ENCODE measurements at places on chromosomes 16 and 17.

- DNase-seq: peak; percentile 56
Observed at GRCh38 chr17:64984851-64985521, 65.7 kb upstream of the LRRC37A3 start.

GRCh38 chr17:4241535-4241934, 22.2 kb downstream of the ANKFY1 start:
- DNase-seq: no peak

DNA sequence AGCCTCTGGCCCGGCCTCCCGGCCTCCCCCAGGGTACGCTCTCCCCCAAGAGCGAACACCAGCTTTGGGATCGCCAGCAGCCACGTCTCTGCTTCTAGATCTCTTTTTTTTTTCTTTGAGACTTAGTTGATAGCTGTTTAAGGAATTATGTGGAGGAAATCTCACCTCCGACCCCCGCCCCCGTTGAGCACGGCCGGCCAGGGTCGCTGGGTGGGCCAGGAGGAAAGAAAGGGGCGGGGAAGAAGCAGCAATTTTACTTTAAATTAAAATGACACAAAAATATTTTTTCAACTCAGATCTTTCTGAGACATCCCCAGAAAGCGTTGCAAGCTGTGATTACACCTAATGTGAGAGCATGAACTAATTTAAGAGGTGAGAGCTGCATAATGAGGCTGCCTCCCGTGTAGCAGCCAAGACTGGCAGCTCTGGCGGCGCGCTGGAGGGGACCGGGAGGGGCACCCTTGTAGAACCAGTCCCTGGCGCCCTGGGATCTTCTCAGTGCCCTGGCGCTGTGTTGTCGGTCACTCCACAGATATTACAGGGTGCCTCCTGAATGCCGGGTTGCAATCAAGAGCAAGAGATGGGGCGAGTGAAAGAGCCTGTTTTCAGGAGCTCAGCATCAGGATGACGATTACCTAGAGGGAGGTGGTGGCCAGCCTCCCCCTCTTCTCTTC, 1.9 kb upstream of the CBLN1 start:
- DNase-seq: no peak

DNA sequence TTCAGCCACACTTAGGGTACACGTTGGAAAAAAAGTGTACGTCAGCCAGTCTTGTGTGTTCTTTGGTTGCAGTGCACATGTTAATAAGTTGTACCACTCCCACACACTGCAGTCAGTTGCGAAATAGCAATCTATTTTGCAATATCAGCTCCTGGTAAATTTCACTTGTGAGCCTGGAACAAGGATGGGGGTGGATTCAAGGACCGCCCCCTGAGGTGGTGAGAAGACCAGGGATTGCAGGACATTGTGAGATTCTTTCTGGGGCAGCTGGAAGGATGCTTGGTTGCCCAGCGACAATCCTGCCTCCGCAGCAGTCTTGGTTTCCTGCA, 78.6 kb upstream of the ZFHX3 start:
- no peak for DNase-seq

- no peak for DNase-seq
Observed at GRCh38 chr17:1800712-1801111, 29.0 kb downstream of the SMYD4 start.

- no peak for DNase-seq
Observed at GRCh38 chr16:55390630-55391237, 66.7 kb downstream of the IRX6 start.

DNA sequence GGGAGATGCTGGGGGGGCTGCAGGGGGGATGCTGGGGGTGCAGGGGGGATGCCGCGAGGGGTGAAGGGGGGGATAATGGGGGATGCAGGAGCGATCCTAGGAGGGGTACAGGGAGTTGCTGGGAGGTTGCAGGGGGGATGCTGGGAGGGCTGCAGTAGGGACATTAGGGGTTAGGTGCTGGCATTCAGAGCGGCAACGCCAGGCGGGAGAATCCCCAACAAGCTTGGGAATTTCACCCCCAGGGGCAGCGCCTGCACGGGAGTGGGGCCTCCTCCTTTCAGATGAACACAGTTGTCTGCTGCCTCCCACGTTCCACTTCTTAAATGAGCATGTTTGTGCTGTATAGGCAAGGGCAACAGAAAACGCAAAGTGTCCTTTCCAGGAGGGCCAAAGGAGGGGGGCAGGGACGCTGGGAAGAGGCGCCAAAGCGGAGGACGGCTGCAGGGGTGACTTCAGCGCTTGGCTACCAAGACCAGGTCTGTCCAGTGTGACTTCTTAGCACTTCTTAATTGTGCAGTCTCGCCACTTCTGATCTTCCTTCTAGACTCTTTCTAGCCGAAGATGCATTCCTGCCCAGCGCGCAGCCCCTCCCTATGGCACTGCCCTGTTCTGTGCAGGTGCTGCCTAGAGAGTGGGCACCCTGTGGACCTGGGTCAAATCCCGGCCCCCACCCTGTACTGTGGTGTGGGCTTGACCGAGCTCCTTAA, 2.0 kb upstream of the SLC6A4 start:
- DNase-seq: no peak

DNA sequence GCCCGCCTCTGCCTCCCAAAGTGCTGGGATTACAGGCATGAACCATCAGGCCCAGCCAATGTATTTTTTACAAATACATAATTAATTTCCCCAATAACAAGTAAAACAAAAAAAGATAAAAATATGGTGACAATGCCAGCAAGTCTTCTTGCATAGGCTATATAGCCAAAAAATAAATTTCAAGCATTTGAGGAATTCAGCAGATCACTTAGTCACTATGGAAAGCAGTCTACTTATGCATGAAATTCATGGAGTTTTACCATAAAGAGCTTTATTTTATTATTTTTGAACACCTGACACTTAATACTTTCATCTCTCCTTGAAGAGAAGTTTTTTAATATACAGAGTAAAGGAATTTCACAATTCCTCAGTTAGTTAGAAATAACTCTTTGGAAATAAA, 56.4 kb downstream of the BRIP1 start:
- no peak for DNase-seq

DNA sequence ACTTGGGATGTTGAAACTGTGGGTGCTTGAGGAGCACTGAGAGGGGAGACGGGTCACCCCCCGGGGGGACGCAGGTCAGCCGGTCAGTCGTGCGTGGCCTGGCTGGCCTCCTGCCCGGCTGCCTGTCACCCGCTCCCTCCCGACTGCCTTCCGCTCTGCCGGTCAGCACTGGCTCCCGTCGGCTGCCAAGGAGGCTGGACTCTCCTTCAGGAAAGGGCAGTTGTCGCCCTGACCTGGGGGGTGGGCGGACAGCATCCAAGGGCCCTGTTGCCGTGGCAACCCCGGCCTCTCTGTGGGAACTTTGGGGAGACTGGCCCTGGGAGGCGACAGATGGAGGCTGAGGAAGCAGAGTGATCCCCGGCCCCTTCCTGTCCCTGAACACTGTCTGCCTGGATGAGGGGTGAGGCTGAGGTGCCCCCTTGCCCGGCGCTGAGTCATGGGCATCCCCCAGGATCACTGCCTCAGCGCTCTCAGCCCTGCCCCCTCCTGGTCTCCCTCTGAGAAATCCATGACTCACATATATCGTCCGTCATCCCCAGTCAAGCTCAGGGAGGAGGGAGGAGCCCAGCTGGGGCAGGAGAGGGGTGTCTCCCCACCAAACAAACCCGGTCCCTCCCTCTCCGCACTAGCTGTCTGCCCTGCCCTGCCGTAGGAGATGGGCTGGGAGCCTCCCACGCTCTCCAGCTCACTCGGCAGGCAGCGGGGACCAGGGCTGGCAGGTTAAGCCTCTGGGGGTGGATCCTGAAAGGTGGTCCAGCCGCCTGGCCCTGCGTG, at the start of gene ADGRG1:
Gene ADGRG1 (plus strand): TSS at position 623 of the 774 bp plus-strand sequence. CDS start 21,658 bp downstream, outside the sequence.
- DNase-seq: peak; percentile 26

- DNase-seq: peak; percentile 71
Observed at GRCh38 chr17:29588562-29589411, 661 bp downstream of the GIT1 start.

DNA sequence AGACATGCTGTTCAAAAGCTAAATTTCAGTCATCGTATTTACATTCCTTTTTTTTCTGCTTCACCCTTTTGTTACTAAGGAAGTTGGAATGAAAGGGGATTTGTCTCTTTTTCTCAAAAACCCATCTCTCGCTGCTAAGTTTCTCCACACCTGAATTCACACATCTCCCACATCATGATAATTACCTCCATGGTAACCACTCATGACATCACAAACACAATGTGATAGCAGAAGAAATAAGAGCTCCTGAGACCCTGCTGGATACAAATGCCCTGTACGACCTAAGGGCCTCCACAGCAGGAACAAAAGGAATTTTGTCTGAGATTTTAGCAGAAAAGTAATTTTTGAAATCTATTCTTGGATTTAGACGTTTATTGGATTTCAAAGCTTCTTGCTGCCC, 82.6 kb upstream of the GNAO1 start:
- DNase-seq: no peak

GRCh38 chr16:29860218-29860617, 2.8 kb downstream of the CDIPT start:
- DNase-seq: no peak

- DNase-seq: no peak
Observed at GRCh38 chr17:72719578-72720493, 372.7 kb downstream of the SLC39A11 start.

DNA sequence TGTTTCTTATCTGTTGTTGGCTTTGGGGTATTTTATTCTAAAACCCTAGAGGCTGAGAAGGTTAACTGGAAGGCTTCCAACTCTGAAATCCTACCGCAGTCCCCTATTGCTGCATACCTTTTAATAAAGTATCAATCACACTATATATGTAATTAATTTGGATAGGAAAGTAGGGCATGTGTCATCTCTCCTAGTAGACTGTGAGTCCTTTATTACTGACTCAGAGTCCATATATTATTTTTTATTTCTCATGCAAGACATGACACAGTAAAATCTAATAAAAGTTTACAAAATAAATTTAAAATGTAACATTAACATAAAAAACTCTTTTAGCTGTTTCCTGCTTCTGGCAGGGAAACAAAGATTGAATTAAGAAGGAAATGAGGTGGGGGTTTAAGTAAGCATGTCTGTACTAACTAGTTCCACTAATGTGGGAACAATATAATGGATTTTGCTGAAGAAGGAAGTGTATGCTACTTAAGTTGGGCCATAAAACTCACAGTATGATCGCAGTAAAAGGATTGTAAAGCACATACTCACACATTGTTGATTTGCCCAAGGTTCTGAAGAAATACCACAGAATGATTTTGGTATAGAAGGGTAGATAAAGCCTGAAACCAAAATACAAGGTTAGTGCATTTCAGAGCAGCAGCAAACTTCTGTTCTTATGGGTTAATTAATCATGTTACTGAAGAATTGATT, 97.6 kb upstream of the HLF start:
- no peak for DNase-seq

DNA sequence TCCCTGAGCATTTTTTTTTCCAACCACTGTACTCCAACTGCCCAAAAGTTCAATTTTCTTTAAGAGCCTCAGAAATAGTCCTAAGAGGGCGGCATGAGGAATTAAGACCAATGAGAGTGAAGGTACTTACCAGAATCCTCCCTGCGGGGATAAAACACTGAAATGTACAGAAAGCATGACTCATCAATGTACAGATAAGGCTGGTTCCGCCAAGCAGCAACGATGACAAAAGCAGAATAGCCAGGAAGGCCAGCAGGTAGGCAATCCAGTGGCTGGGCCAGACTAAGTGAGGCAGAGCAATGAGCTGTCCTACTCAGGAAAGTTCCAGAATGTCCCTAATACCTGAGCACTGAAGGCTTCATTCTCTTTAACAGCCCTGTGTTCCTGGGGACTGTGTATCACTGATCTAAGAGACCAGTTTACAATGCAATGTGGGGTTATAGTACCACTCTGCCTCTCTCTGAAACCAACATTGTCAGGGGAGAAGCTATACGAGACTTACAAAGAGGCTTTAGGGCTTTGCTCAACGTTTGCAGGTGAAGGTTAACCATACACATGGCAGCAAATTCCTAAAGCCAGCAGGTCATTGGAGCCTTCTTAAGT, 11.0 kb upstream of the GPR139 start:
- DNase-seq: no peak

DNA sequence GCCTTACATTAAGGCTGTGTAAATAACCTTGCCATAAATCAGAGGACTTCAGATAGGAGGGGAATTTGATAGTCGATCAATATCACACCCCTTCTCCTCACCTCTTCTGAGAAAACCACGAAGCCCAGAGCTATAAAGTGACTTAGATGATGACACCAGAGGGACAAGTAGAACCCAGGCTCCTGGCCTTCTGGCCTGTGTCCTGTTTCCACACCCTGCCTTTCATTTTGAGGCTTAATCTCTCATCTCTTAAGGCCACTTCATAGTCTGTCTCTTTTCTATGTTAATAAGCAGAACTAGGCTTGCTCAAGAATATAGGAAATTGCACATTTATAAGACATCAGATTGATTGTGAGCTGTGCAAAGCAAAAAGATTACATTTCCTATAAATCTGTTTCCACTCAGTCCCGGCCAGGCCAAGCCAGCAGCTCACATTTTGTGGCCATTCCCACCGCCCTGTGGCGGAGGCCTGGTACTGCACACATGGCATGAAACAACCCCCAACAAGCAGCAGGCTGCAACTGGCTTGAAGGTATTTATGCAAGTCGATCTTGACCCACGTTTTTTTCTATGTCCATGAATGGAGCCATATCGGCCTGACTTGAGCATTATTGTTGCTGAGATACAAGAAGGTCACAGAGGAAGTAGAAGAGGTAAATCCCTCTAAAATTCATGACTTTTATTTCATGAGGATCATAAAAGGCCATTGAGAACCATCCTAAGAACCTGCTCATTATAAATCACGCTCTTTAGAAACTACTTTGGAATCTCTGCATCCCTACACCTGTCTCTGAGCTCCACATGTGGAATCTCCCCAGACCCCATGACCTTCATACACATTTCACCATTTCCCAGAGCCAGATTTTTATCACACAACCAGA, 93.7 kb downstream of the PMP22 start:
- DNase-seq: no peak

GRCh38 chr16:79756571-79756970, 156.0 kb upstream of the MAF start:
- DNase-seq: no peak

GRCh38 chr16:68086336-68086841, 1.2 kb downstream of the NFATC3 start:
- DNase-seq: no peak

DNA sequence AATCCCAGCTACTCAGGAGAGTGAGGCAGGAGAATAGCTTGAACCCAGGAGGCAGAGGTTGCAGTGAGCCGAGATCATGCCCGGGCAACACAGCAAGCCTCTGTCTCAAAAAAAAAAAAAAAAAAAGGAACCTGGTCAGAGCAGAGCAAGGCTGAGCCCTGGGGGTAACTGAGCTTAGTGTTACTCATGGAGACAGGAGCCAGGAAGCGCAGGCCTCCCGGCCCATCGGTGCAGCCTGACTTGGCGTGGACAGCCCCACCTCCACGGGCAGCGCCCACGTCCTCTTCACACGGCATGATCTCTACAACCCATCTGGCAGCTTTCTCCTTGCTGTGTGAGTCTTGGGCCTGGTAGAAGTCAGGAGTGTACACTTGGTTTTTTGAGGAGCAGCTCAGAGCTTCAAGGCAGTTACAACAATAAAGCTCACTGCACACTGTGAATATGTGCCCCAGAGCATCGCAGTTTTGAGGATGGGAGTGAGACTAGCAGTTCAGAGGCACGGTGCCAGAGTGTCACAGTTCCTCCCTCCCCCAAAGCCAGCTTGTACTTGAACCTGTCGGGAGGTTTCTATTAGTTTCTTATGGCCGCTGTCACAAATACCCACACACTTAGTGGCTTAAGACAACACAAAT, 129.9 kb downstream of the RAP1GAP2 start:
- no peak for DNase-seq

Data from stimulated activated CD4-positive, alpha-beta T cell treated with anti-CD3 and anti-CD28 coated beads, Interleukin-2, amount 100 ng/mL, for 4 hours (primary cell).